ENCODE measurements at places on chromosomes 1 and 21.

DNA sequence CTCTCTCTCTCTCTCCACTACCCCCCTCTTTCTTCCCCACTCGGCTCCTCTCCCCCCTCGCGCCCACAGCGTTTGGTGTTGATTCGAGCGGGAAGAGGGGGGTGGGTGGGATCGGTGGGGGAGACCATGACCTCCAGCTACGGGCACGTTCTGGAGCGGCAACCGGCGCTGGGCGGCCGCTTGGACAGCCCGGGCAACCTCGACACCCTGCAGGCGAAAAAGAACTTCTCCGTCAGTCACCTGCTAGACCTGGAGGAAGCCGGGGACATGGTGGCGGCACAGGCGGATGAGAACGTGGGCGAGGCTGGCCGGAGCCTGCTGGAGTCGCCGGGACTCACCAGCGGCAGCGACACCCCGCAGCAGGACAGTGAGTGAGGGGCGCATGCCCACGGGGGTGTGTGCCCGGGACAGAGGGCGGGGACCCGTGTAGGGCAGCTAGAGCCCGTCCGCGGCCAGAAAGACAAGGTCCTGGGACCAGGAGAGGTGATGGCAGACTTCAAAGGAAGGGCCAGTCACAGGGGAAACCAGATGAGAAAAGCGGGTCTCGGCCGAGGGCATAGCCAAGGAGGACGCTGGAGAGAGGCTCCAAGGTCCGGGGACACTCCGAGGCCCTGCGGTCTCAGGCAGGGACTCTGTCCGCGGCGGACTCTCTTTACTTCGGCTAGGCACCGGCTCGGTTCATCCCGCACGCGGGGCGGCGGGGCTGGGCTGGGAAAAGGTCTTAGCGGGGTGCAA is at the start of gene PRRX1:
Gene PRRX1 (plus strand): TSS at position 39 of the 735 bp plus-strand sequence. CDS start 88 bp downstream, at position 127.
- peak; percentile 60 for DNase-seq

- no peak for DNase-seq
Observed at GRCh38 chr1:43077273-43077672, 94.8 kb downstream of the EBNA1BP2 start.

DNA sequence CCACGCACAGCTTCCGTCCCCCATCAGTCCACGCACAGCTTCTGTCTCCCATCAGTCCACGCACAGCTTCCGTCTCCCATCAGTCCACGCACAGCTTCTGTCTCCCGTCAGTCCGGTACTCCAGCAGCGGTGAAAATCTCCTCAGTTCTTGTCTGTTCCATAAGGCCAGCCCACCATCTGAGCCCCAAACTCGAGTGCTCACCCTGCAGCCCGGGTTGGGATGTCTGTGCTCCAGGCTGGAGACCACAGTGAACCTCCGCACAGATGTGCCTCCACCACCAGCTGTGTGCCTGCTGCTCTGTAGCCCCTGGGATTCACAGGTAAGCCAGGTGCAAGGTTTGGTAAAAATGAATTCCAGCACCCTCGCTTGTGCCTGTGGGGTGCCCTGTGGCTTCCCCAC is 258.6 kb downstream of the NPHP4 start:
- no peak for DNase-seq

- peak; percentile 6 for DNase-seq
Observed at GRCh38 chr21:31198575-31198974, 145.5 kb downstream of the TIAM1 start.

- no peak for DNase-seq
Observed at GRCh38 chr1:26069941-26070295, 2.5 kb upstream of the TRIM63 start.

- no peak for DNase-seq
Observed at GRCh38 chr1:40305451-40305850, 11.6 kb downstream of the COL9A2 start.

Measured in HuH-7.5 (cell line).